Jurkat, Clone E6-1 (cell line): ENCODE measurements at places on chromosomes 11 and 22.

DNA sequence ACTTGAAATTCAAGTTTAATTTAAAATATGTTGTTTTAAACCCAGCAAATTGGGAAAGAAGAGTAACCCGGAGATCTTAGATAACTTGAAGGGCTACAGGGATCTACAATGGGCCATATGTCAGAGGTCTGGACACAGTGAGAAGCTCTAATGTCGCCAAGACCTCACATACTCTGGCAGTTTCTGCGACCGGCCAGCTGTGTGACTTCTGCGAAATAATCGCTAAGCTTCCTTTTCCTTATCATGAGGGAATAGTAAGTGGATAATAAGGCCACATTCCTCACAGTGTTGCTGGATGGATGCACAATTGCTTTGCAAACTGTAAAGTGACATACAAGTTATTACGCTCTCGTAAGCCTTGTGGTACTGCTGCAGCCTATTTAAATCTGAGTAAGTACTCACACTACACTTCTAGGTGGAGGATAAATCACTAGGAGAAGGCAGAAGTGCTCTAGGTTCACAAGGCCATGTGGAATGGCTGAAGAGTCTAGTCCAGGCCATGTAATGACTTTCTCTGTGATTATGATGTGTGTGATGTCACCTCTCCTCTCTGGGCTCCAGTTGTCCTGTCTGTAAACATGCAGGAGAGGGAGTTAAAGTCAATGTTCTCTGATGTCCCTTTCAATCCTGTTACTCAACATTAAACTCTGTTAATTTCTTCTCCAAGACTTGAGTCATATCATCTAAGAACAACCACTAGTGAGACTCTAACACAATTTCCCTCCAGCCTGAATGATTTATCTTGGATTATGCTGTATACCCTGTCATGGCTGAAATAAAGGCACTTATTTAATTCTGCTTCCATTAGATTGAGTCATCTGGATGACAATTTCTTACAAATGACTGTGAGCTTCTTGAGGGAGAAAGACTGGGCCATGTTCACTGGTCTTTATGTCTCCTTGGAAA is 192.6 kb upstream of the NARS2 start:
- DNase-seq, result no peak

DNA sequence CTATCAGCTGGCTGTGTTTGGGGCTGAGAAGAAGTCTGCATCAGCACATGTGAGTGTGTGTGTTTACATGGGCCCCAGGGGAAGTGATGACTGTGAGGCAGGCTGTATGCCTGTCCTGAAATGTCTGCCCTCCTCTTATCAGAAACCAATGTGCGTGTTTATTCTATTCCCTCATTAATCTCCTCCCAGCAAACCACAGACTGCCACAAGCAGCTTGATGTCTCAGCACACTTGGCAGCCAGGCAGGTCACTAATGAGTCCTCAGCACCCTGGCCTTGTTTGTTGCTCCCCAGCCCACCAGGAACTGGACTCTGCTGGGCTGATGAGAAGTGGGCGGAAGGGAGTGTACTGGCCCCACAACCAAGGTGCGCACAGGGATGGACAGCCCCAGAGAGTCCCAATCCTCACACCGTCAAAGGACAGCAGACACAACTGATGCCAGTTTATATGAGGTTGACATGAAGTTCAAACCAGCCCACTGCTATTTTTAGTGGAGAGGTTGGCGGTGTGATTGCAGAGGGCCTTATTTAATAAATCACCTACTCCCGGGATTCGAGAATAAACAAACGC is 225.8 kb downstream of the ETS1 start:
- DNase-seq, result no peak

- no peak for DNase-seq
Measured at GRCh38 chr11:57798905-57799559, 37.4 kb downstream of the CTNND1 start.

DNA sequence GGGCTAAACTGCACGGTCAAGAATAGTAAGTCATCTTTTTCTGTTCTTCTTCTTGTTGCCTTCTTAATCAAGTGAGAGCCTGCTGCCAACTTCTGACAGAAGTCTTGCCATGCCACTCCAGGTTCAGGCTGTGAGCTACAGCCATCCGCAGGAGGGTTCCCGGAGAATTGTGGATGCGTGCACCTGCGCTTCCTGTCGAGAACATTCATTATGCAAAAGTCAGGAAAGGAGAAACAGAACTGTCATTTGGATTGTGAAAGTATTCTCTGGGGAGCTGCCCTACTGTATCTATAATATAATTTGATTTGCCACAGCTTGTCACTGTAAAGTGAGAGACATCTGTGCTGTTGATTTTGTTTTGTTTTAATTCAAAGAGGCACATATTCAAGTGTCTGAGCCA is 12.3 kb downstream of the IL17RA start:
- DNase-seq, result no peak

GRCh38 chr11:118820412-118821357 is 29.7 kb upstream of the DDX6 start:
- no peak for DNase-seq

DNA sequence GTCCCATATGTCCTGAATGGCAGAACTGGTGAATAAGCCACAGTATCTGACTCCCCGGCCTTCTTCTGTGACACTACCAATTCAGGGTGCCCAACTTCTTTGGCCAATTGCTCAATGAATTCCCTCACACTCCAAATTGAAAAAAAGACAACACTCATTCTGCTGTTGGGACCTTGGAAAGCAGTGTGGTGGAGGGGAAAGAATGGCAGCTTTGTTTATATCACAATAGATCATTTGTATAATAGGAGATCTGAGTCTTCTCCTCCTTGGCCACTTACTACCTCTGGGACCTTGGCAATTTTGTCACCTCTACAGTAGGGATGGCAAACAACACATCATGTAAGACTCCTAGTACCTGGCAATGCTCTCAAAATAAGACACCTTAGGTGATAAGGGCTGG is 64.6 kb downstream of the OPCML start:
- no peak for DNase-seq

DNA sequence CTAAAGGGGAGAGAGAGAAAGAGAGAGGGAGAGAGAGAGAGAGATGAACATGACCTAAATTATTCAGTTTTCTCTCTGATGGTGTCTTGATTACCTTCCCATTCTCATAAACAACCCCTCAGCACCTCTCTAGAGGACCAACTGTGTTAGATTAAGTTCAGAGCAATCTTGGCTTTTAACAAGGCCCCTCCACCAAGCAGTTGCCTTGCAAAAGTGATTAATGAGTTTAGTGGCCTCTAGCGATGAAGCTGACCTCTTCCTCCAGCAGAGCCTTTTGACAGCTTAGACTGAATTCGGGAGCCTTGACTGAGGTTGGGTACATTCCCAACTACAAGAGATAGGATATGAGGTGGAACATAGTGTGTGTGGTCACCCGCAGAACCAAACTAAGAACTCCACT is 66.1 kb downstream of the ARL14EP start:
- DNase-seq, result no peak

DNA sequence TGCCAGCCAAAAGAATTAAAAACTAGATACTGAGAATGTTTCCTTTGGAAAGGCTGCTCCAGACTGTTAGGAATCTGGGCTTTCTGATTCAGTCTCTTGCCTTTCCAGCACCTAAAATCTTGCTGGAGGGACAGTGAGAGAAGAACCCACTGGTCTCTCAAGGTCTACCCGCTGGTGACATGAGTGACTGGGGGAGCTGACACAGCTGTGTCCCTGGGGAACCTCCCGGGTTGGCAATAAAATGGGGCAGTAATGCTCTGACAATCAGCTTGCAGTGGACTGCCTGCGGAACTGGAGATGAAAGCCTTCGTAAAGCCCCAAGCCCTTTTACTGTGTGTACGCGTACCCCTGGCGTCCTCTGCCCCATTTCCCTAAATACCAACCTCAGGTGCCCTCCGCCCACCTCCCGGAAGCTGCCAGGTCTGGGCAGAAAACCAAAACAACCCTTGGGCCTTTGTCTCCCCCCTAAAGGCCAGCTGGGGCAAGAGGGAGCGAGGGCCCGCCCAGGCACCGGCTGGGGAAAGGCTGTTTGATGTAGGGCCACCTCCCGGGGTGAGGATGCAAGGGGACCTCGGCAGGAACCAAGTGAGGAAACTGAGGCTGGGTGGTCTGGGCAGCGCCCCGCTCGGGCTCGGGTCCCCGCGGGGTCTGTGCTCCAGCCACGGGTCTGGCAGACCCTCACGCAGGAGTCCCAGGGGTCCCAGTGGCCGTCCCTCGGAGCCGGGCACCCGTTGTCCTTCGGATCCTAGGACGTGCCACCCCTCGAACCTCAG is 741 bp downstream of the CARS1 start:
- no peak for DNase-seq

DNA sequence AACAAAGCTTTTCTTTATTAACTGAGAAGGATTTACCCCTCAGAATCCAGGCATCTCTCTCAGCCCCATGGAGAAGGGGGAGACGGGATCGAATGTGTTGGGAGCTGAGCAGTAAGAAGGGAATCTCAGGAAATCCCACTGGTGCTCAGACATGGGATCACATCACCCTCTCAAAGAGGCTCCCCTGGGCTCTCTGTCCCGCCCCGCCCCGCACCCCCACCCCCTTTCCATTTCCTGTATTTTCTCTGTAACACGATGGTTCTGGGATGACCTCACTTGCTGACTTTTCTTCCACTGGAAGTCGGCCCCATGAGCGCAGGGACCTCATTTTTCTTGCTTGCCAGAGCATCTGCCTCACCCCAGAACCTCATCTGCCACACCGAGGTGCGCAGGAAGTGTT is 100.0 kb downstream of the RPS6KA4 start:
- DNase-seq, result no peak

DNA sequence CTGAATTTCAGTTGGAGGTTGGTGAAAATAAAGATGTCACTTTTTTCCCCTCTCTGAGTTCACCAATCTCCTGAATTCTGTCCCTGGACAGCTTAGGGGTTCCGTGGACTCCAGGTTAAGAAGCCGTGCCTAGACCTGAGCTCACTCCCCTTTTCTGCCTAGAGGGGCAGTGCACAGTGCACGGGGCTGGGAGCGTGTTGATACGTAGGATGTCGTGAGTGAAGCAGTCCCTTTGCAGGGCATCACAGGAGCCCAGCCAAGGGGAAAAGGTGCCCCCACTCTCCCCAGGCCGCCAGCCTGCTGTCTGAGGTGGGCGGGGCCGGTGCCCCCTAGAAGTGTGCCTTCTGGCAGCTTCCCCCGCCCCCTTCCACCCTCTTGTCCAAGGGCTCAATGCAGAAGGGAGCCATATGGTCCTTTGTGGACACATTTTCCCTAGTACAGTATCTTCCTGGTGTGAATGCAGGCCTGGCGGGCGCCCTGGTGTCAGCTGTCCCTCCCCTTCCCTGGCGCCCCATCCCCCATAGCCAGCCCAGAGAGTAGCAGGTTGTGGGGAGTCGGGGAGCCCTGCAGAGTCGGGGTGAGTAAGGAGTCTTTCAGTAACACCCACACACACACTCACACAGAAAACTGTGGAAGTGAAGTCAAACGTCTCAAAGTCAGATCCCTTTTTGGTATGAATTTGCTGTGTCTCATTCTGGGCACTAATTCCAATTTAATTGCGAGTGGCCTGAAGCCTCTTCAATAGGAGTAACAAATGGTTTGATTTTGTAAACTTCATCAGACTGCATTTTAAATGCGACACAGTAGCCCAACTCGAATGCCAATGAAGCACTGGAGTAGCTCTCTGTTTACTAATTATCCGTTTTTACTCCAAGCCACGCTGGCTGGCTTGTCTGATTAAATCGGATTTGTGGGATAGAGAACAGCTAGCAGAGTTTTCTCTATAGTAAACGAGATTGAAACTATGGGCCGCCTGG is 67.5 kb upstream of the NNMT start:
- no peak for DNase-seq

- DNase-seq, result no peak
Measured at GRCh38 chr11:128796270-128796669, 70.8 kb downstream of the KCNJ1 start.

GRCh38 chr22:47171441-47172221 is 409.2 kb downstream of the TBC1D22A start:
- DNase-seq, result no peak

- no peak for DNase-seq
Measured at GRCh38 chr11:103806130-103806895, 230.1 kb upstream of the DDI1 start.

DNA sequence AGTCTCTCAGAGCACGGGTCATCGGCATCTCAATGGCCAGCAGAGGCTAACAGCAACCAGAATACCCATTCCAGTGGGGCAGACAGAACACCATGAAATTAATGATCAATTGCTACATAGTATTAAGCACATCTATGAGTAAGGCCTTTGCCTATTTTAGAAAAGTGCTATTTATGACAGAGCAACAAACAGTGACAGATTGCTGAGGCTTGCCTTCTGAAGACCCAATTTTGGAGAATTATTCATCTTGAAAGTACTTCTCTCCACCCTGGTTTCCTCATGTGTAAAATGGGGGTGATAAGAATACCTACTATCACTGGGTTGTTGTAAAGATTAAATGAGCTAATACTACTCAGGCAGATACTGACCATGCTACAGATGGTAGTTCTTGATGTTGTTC is 232.7 kb downstream of the TENM4 start:
- DNase-seq, result no peak

- no peak for DNase-seq
Measured at GRCh38 chr11:31617246-31617645, 107.7 kb downstream of the ELP4 start.

GRCh38 chr11:1238767-1239595 is 16.1 kb downstream of the MUC5B start:
- no peak for DNase-seq

DNA sequence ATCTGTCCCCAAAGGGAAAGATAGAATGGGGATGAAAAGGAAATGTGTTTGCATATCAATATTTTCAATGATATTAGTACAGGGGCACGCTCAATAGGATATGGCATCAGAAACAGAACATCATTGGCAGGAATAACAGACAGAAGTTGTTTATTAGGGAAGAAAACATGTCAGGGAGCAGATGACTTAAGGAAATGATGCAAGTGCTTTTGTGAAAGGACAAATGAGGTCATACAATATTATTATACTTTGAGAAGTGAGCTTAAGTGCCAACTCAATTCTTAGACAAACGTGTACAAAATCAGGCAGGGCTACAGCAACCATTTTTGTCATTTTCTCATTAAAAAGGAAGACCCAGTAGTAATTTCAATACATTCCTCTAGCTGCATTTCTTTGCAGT is 388.4 kb downstream of the SOX6 start:
- DNase-seq, result no peak

- DNase-seq, result no peak
Measured at GRCh38 chr22:33986167-33986771, 66.0 kb upstream of the LARGE1 start.

DNA sequence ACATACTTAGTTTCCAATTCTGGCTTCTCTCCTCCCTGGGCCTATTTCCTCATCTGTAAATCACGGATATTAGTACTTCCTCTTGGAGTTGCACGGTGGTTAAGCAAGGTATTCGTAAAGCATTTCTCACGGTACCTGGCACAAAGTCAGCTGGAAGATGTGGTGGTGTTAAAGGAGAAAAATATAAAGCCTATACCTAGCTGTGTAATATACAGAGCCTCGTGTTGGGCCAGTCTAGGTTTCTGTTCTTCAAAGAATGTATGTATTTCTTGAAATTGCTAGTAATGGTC is 47.2 kb downstream of the DBX1 start:
- no peak for DNase-seq

DNA sequence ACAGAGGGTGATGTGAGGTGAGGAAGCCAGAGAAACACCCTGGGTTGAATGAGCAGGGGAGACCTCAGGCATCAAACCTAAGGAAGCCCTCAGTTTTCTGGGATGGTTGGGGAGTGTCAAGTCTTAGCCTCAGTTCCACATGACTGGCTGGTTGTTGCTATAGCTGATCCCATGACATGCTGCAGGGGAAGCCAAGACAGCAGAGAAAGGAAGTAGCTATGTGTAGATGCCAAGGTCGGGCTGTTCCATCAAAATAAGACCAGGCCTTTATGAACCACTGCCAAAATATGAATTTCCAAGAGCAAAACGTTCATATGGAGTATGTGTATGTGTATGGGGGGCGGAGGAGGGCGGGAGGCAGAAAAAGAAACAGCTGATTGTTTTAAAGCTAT is 11.6 kb downstream of the CD59 start:
- DNase-seq, result no peak
